Epithelial cell of proximal tubule (primary cell): ENCODE measurements at places on chromosomes 12 and 14. TPM values are rescaled to one million over a fixed set of nuclear protein-coding genes. Genes with fewer than 3 reads are reported as not detected.

- DNase-seq, result no peak
These were observed 47.9 kb downstream of the ST8SIA1 start for GRCh38 chr12:22286569-22286968.

DNA sequence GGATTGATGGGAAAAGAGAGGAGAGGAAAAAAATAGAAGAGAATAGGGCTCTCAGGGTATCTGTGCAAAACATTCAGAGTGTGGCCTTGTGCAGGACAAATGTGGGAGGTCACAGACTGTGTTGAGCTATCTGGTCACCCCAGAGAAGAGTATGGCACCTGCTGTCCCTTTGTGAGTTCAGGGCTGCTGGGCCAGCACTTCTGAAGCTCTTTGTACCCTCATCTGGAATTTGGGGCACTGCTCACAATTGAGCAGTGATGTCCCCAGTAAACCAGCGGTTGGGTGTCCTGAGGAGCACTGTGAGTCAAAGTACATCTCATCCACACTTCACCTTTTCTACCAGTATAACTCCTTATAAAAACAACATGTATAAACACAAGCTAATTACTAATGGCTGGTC is 2.6 kb upstream of the KRT81 start:
- DNase-seq, result no peak

DNA sequence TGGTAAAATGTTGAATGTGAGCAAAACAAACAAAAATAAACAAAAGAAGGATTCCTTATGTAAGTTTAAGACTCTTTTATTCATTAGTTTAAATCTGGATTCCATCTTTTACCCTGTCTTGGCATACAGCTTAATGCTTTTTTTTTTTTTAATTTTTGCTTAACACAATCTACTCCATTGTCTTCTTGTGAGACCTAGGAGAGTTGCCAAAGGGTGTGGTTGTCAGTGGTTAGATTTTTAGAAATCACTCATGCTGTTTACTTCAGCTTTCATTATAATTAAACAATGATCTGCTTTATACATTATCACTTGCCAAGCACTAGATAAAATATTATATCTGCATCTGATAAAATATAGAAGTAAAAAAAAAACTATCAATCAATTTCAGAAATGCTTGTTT is 77.7 kb upstream of the KITLG start:
- no peak for DNase-seq

GRCh38 chr12:81998761-81999378 is 239.7 kb upstream of the PPFIA2 start:
- DNase-seq, result peak; percentile 30

DNA sequence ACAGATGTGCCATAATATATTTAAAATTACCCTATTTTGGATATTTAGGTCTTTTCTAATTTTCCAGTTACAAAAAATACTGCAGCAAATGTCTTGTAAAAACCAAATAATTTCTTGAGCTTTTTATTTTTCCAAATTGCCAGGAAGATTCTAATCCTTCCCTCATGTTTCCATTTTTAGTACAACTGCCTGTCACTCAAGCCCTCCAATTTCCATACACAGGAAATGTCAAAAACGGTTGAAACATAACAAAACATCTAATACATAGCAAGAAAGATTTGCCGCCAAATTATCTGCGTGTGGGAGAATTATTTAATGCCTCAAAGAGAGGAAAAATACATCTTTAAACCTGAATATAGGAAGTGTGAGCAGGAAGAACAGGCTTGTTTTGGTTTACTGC is 2.3 kb upstream of the FOXJ2 start:
- no peak for DNase-seq

GRCh38 chr12:131428091-131428685 is 282.7 kb upstream of the SFSWAP start:
- no peak for DNase-seq

DNA sequence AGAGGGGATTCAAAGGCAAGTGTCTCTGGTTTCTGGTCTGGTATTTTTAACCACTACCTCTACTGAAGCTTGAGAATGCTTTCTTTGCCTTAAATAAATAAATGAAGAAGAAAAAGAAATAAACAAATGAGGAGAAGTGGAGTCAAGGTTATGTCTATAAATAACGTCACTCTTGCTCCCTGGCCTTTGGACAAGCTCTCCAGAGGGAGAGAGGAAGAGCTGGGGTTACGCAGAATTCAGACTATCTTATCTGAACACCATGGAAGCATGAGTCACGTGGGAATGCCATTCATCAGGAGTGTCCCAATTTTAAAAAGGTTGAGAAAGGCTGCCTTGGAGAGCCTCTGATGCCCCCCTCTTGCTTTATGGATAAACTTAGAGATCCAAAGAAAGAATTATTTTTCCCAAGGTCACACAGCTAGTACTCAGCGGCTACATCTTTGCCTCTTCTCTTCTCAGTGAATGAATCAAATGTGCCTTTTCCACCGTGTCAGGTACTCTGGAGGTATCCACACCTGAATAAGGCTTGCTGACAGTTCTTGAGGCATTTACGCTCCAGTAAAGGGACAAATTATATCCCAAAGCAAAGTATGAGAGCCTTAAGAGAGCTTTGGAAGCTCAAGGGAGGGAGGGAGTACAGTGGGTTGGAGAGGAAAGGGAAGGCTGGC is 12.9 kb upstream of the MSI1 start:
- DNase-seq, result no peak

GRCh38 chr14:97280526-97280925 is 483.3 kb downstream of the VRK1 start:
- DNase-seq, result peak; percentile 89

DNA sequence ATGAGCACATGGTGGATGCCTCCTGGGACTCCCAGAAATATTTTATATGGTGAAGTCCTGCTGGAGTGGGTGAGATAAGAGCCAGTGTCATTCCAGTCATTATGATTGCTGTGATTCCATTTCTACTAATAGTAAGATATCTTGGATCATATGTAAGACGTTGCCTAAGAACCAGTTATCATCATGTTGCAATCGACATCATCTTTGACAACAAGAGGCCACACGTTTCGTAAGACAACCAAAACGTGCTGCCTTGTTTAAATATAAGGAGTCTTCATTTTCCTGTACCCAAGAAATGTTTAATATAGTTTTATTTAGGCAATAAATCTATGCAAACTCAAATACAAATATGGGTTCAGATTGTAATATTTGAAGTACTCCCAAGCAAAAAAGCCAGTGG is 58.4 kb downstream of the SPTSSA start:
- DNase-seq, result no peak

Gene GPR84
- total RNA-seq, result not detected in 2 replicates
